Coronary artery (tissue), 2 donors: ENCODE measurements at places on chromosomes 7 and 10.
A peak's percentile ranks its signal among the peaks of the same experiment; 100 is the strongest.

GRCh38 chr10:100962351-100963080 lies 6.8 kb upstream of the SEMA4G start:
- DNase-seq: no peak

- DNase-seq: no peak
Observed at GRCh38 chr10:8628351-8628750, 573.9 kb downstream of the GATA3 start.

DNA sequence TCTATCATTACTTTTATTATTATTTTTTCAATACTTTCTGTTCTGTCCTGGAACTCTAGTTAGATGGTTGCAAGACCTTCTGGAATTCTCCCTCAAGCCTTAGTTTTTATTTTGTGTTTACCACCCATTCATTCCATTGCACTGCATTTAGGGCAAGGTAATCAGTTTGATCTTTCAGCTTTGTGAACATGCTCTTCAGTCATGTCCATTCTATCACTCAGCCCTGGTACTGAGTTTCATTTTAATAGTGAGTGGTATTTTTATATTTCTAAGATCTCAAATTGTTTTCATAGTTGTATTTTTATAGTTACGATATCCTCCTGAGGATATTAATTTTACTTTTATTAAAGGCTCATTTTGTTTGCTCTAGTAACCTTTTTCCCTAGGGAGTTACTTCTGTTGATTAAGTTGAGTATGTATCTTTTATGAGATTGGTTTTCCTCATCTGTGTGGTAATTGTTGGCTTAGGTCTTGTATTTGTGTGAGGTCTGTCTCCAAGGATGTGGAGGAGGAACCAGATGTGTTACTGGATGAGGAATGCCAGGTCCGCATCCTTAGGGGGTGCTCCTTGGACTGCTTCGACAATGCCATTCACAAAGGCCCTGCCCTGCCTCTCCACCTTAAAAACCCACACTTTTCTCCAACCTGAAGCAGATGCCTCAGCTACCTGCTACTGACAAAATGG lies 46.7 kb upstream of the RAB18 start:
- no peak for DNase-seq

DNA sequence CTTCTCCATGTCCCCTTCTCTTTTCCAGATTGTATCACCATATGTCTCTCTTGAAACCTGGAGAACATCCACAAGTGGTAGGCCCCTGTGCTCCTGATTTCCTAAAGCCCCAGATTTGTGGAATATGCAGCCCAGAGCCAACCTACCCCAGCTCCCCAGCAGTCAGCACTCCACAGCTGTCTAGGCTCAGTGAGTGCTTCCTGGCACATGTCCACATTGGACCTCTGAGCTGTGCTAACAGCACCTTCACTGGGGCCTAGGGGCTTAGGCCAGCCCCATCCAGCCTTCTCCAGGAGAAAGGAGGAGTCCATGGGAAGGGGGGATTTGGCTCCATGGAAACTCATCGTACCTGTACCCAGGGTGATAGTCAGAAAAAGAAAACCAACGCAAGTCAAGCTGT lies 192.7 kb downstream of the FGFR2 start:
- DNase-seq: no peak

DNA sequence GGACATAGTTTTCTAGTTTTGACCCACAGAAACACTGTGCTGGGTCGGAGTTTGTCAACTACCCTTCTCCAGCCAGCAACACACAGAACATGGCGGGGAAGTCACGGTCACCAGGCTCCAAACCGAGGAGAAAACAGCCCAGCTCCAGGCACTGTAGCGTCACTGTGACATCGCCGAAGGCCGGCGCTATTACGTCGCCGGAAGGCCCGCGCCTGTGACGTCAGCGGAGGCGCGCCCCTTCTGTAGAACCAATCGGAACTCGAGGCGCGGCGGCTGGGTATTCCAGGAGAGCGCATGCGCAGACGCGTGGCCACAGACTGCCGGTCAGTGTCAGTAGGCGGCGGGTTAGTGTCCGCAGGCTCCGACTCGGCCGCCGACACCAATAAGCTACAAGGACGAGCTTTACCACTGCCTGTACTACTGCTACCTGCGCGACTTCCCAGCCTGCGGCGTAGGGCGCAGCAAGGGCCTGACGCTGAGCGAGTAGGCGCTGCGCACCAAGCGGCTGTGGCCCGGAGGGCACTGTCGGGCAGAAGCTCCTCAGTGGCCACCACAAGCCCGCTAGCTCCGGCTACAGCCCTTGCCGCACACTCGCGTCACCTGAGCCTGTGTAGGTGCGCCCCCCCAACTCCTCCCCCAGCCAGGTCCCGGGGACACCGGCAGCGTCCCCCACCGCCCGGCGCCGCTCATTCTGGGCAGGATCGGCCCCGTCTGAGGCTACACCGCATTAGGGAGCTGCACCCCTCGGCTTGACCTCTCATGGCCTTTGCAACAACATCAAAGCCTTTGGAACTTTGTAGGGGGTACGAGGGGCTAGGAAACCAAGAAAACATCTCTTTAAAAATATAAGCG lies 35.1 kb upstream of the SRRM3 start:
- DNase-seq: peak; percentile 97

- no peak for DNase-seq
Observed at GRCh38 chr10:28403090-28403489, 100.2 kb upstream of the MPP7 start.

DNA sequence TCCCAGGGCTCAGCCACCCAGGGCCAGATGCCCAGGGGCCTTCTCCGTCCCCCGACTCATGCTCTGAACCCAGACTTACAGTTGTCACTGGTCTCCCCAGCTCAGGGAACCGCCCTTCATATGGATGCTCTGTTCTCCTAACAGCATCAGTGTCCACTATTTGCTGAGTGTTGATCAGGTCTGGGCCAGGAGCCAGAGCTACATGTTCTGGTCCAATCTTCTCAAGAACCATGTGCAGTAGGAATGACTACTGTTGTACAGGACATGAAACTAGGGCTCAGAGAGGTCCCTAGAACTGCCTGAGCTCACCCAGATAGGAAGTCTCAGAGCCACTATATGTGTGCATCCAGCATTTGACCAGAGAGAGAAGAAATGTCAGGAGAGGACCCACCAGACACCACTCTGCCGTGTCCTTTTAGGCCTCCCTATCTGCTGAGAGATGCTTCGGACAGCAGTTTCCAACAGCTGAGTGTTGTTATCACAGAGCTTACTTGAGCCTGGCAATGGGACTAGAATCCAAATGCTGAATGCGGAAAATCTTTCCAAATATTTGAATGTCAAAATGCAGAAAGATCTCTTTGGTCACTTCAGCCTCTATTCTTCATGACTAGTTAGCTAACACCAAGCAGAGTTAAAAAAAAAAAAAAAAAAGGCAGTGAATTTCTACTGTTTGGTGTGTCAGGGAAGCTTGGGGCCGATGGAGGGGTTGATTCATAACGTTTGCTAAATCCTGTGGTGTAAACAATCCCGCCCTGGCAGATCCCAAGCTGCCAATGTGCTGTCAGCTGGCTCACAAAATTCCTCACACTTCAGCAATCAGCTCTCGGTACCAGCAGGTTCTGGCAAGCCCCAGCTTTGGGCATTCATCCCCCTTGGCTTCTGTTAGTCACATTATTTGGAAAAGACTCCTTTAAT lies 246.1 kb downstream of the TNS3 start:
- peak; percentile 77 for DNase-seq

GRCh38 chr7:156993925-156994235 lies 16.6 kb downstream of the MNX1 start:
- DNase-seq: peak; percentile 33

DNA sequence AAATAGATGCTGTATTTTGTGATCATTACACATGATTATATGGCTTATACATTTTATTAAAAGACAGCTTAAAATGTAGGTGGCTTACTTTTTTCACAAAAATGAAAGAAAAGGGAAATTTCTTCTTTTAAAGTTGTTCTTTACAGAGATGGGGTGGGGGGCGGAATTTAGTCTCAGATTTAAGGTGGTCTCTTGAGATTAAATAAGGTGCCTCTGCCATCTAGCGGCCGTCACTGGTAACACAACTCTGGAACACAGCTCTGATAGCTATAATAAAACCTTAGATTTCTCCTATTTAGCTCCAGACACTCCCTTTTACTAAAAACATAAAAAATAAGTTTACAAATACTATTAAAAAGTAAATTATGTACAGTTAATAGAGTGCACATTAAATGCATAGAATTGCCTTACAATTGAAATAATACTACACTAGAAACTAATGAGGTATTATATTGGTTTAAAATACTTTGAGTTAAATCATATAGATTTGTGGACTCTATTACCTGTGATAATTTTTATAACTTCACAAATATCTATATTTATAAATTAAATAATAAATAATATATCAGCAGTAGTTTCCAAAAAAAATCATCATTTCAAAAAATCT lies 210.9 kb downstream of the DGKB start:
- DNase-seq: no peak

- DNase-seq: no peak
Observed at GRCh38 chr10:79283616-79284015, 63.7 kb upstream of the PPIF start.

GRCh38 chr7:2893411-2893861 lies 49.3 kb upstream of the GNA12 start:
- no peak for DNase-seq

GRCh38 chr10:49761201-49761788 lies 828 bp downstream of the OGDHL start:
- no peak for DNase-seq

DNA sequence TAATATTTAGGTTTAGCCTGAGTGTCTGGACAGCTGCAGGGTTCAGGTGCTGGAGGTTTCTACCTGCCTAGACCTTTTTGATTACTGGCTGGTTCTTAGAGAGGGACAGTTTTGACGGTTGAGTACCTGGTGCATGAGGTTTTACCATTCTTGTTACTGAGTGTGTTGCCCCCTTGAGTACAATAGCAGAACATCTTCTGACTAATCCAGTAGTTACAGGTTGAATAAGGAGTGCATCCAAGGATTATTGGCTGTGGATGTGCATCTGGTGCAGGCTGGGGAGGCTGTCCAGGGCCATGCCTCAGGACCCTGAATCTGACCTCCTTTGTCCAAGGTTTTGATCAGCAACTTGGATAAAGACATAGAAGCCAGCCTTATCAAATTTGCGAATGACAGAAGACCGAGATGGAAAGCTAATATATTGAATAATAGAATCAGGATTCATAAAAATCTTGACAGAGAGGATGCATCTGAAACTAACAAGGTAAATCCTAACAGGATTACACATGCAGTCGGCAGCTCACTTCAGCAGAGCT lies 23.1 kb downstream of the PLPP4 start:
- DNase-seq: peak; percentile 19

GRCh38 chr7:7736671-7737070 lies 18.3 kb upstream of the RPA3 start:
- DNase-seq: no peak

GRCh38 chr7:66283003-66283920 lies 78.1 kb downstream of the TPST1 start:
- no peak for DNase-seq

DNA sequence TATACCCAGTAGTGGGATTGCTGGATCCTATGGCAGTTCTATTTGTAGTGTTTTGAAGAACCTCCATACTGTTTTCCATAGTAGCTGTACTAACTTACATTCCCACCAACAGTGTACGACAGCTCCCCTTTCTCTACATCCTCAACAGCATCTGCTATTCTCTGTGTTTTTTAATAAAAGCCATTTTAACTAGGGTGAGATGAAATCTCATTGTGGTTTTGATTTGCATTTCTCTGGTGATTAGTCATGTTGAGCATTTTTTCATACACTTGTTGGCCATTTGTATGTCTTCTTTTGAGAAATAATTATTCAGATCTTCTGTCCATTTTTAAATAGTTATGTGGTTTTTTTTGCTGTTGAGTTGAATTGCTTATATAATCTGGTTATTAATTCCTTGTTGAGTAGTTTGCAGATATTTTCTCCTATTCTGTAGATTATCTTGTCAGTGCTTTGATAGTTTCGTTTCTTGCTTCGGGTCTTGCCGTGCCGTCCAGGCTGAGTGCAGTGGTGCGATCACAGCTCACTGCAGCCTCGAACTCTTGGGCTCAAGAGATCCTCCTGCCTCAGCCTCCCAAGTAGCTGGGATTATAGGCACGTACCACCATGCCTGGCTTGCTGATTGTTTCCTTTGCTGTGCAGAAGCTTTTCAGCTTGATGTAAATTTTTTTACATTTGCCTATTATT lies 12.0 kb downstream of the MTG1 start:
- DNase-seq: no peak

DNA sequence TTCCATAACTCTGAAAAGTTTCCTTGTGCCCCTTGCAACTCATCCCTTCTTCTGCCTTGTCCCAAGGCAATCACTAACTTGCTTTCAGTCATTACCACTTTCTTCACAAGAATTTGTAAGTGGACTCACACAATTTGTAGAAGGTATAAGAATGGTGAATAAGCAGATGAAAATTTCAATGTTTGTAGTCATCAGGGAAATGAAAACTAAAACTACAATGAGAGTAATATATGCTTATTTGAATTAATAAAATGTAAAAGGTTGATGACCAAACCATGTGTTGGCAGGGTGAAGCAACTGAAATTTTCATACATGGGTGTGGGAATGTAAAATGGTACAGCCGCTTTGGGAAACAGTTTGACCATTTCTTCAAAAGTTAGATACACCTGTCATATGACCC lies 79.7 kb downstream of the GNAT3 start:
- DNase-seq: no peak

DNA sequence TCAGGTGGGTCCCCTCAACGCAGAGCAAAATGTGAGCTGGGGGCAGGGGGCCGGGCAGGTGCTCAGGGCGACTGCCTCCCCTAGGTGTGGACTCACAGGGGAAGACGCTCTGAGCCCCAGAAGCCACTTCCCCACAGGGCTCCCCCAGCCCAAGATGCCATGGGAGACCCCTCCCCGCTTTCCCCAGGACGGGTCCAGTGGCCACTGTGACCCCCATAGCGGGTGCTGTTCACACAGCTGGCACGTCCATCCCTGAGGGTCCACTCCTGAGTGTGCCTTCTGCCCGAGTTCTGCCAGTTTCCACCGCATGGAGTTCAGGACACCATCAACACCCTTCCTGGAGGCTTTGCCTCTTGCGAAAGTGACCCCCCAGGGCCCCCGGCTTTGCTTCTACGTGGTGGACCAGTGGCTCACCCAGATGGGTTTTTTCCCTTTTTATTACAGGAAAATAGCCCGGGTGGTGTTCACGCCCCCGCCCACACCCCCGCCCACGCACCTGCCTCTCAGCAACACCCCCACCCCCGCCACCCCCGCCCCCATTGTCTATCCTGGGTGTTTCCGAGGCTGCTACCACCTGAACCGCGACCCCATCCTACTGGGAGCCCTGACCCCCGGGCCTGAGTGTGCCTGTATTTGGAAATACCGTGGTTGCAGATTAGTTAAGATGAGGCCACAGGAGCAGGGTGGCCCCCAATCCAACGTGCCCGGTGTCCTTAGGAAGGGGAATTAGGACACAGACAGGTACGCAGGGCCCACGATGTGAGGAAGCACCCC lies 32.0 kb downstream of the ADAP1 start:
- DNase-seq: no peak

GRCh38 chr10:50876429-50876828 lies 9.0 kb downstream of the A1CF start:
- no peak for DNase-seq
